ENCODE measurements at places on chromosomes 5 and 9.

GRCh38 chr5:137635521-137635921 is 100.4 kb downstream of the KLHL3 start:
- no peak for DNase-seq

GRCh38 chr5:1288439-1289335 is 6.2 kb downstream of the TERT start:
- no peak for DNase-seq

DNA sequence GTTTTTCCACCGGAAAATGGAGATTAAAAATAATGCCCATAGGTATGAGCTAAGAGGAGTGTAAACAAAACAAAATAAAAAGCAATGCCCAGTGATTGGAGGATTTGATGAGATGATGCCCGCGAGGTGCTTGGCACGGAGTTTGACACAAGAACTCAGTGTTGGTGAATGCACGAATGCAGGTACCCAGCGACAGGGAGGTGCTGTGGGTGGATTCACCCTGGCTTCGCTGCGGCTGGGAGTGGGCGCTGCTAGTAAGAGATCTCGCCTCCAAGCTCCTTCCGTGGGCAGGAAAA is 526 bp upstream of the STXBP1 start:
- no peak for DNase-seq

GRCh38 chr9:69079186-69079585 is 43.6 kb downstream of the FXN start:
- no peak for DNase-seq

DNA sequence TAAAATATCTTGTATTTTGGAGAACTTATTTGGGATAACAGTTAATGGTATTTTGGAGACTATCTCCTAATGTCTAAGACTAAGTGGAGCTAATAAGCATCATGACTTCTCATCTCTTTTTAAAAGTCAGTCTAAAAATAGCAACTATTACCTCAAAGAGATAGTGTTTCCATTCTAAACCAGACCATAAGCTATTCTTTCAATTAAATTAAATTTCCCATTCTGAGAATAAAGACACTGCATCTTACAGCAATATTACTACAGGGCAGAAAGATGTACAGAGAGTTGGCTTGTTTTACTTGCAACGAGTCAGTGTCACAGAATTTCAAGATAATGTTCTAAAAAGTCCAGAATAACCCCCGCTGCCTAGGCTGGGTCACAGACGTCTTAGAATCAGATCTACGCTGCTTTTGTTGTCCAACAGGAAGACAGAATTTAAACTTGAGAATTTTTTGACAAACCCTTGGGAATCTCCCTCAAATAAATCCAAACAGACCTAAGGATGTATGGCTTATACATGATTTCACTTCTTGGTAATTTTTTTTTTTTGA is 98.9 kb downstream of the USP20 start:
- DNase-seq: no peak

DNA sequence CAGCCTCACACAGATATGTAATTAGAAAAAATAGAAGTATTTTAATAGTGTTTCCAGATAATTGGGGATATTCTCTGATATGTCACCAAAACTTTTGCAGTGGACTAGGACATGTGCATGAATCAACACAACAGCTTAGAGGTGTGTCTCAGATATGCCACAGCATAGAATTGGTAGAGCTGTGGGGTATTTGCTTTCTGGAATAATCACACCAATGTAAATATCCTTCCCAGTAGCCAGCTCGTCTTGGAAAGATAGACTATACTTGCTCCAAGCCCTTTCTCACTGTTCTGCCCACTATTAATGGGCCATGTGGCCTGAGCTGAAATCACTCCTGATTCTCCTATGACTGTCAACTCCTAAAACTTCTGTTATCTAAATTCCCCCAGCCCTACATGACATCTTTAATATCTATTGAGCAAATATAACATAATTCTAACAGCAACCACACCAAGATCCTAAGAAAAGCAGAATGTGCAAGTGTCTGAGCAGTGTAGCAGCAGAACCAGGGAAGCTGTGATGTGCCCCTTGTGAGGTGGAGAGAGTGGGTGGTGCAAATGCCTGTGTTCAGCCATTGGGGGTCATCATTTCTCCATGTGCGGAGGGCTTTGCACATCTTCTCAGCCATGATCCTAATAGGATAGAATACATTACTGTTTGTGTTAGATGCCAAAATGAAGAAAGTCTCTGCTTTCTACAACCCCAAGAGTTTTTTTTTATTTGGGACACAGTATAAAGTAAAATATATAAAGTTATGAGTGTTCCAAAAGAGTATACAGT is 65.0 kb downstream of the MELK start:
- DNase-seq: no peak

DNA sequence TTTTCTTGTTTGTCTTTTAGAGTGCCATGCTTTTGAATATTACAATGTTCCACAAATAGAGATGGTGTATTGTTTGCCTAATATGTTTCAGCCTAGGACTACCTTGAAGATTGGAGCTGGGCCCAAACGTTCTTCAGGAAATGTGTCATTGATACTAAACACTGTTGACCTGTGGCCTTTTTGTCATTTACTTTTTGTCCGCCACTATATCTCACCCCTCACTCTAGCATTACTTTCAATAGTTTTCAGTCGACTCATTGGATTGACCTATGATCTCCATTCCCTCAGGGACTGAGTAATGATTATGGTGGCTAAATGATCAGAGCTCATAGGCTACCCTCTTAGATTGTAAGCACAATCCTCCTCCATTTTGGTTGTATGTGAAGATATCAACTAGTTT is 115.8 kb downstream of the NUDT12 start:
- no peak for DNase-seq

- no peak for DNase-seq
Measured at GRCh38 chr5:161691911-161692310, 6.4 kb downstream of the GABRA6 start.

DNA sequence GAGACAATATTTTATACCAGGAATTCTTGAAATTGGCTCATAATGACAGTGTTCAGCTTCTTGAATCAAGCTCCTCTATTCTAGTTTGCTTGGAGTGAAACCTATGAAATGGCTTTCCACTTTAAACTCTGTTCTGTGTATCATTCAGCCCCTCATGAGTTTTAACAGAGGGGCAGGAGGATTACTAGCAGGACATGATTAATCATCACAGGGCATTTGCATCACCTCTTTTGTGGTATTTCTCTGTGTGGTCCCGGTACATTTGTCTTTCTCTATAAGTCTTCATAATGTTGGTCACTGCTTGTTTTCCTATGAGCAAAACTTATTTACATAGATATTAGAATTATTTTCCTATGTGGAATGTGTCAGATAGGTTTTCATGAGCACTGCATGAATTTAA is 21.2 kb downstream of the CAST start:
- DNase-seq: no peak

DNA sequence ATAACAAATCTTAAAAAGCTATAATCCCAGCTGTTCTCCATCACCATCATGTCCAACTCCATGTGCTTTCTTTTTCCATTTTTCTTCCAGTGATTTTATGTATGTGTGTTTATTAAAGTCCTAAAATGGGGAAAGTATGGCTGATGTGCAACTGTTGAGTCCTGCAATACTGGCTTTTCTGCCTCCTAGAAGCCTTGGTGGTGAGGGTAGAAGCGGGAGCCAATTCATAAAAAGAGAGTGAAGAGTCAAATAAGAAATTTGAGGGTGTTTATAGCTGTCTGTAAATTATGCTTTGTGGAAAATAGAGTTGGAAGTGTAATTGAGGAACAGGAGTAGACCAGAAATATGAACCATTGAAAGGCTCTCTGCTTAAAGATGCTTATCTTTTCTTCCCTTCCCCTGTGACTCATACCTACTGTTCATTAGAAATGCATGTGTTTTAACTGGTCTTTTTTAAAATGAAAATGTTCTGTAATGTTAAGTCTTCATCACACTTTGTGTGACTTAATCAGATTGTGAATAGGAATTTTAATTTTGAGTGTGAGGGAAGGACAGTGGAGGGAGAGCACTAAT is 80.1 kb downstream of the ZCCHC7 start:
- no peak for DNase-seq

DNA sequence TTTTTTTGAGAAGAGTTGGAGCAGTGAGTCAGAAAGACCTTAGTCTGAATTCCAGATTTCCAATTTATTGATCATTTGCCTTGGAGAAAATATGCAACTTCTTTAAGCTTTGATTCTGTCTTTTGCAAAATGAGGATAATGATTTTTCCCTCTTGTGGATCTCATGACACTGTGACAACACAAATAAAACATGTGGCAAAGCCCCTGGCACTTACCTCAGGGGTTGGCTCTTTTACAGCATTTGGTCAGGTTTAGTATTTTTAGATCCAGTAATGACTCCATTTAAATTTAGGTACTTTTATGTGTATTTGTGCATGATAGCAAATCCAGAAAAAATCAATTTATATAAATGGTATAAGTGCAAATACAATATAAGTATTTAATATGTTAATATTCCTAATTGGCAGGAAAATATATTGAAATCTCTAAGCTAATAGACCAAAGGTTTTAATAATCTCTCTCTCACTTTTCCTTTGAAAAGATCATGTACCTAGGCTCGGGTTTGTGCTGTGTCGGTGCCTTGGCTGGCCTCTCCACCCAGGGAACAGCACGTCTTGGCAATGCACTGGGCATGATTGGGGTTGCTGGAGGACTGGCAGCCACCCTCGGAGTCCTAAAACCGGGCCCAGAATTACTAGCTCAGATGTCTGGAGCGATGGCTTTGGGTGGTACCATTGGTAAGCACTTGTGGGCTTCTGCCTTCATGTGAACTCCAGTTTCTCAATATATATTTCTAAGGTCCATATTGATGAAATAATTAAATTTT is 49.7 kb downstream of the NNT start:
- no peak for DNase-seq

GRCh38 chr5:25334350-25334749 is 689.6 kb upstream of the CDH10 start:
- no peak for DNase-seq

GRCh38 chr5:178644826-178645545 is 18.1 kb upstream of the CLK4 start:
- DNase-seq: no peak

DNA sequence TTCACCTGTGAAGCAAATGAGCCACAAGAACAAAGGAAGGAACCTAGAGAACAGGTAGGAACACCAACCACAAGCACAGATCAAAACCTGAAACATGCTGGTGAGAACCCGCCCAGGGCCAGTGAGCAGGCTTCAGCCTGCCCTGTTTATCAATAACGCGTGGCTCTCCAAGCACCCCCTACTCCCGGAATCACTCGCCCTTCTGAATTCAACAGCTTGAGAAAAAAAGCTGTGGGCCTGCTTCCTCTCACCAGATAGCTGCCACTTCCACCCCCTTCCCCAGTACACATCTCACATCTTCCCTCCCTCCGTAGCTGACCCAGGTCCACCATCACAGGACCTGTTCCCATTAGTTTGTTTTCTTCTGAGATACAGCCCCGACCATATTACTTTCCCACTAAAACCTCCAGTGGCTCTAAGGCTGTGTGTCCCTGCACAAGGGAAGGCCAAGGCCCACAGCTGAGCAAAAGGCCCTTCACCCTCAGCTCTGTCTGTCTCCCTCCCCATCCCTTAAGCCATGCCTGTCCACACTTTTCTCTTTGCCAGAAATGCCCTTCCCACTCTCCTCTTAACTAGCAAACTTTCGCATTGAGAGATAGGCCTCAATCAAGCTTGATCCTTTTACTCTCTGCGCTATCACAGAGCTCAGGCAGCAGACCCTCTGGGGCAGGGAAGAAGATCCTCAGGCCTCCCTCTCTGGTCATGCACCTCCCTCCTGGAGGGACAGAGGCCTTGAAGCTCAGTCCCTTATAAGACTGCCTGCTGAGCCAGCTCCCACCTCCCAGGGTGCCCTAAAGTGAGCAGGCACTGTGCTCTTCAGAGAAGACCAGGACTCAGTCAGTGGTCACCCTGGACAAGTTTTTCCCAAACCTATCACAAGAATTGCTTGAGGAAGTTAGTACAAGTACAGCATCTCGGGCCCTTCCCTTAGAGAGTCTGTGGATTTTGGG is 30.1 kb downstream of the B4GALT1 start:
- no peak for DNase-seq

DNA sequence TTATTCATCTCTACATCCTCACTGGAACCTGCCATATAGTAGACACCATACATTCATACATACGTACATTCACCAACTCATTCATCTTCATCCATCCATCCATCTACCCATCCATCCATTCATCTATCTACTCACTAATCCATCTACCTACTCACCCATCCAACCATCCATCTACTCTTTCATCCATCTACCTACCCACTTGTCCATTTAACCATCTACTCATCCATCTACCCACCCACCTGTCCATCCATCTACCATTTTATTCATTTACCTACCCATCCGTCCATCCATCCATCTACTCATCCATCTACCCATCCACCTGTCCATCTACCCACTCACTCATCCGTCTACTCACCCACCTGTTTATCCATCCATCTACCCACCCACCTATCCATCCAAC is 31.9 kb upstream of the LCP2 start:
- DNase-seq: no peak

- no peak for DNase-seq
Measured at GRCh38 chr5:157540707-157541446, 34.7 kb downstream of the ADAM19 start.

GRCh38 chr5:120199559-120199958 is 264.5 kb upstream of the PRR16 start:
- no peak for DNase-seq

DNA sequence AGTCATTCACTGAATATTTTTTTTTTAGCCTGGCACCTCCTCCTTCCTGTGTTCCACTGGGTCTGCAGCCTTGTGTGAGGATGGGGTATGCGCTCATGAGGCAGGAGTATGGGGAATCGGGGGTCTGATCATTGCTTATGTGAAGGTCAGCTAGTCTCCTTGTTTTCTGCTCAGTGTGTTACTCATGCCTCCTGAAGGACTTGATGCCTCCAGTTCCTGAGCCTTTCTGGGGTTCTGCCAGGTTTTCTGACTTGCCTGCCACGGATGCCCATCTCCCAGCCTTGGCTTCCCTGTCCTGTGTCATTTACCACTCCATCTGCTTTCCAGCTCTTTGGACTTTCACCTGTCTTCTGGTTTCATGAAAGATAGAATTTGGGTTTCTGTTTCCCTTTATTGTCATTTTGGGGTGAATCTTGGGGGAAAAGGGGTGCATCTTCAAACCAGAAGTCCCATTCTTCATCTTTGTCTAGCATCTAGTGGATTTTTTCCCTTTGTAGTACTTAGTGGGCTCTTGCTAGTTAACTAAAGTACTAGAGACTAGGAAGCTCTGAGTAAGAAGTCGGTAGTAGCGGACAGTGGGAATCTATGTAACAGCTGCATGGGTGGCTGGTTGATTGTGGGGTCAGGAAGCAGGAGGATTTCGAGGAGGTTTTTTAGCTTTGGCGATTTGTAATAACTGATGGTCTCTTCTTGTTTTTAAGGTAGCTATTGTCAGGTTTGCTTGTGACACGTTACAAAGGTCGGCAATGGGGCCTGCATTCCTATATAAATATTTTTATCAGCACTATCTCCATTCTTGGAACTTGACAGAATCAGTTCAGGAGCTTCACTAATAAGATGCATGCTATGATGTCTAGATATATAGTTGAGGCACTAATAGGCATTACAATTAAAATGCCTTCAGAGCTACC is 8.2 kb downstream of the OTULIN start:
- no peak for DNase-seq

GRCh38 chr9:35954942-35955546 is 2.9 kb downstream of the OR2S2 start:
- DNase-seq: peak; percentile 8

- no peak for DNase-seq
Measured at GRCh38 chr5:107830750-107831149, 160.0 kb upstream of the EFNA5 start.

All from NCI-H1417 treated with DMSO at 0.1 percent for 48 hours (cell line).